ENCODE measurements at places on chromosomes 5 and 9. TPM values are rescaled to one million over a fixed set of nuclear protein-coding genes. Genes with fewer than 3 reads are reported as not detected.

Gene DDX4
- polyA plus RNA-seq: 0.34 TPM

Gene IL13
- polyA plus RNA-seq: not detected

Gene CBY3
- 0.18 TPM for polyA plus RNA-seq

Gene RAPGEF6
- 8.5 TPM for polyA plus RNA-seq

Gene MTMR12
- 11.3 TPM for polyA plus RNA-seq

Gene LPAR1
- polyA plus RNA-seq: 0.49 TPM

Gene RRAGA
- 164 TPM for polyA plus RNA-seq

Gene OR1L6
- polyA plus RNA-seq: not detected

Gene HTR1A
- not detected for polyA plus RNA-seq

Gene IL9
- not detected for polyA plus RNA-seq

Gene FAM163B
- not detected for polyA plus RNA-seq

Gene NR4A3
- polyA plus RNA-seq: 0.87 TPM

Gene IFNE
- not detected for polyA plus RNA-seq

Gene CHMP5
- polyA plus RNA-seq: 99.5 TPM

Gene ELAVL2
- polyA plus RNA-seq: 3.2 TPM

Gene ARAP3
- polyA plus RNA-seq: 1.4 TPM

Gene TERT
- not detected for polyA plus RNA-seq

Gene NEURL1B
- polyA plus RNA-seq: 4.6 TPM

Gene B4GALT7
- polyA plus RNA-seq: 31.6 TPM

Gene LRRC70
- 0.68 TPM for polyA plus RNA-seq

Gene BSPRY
- 2.1 TPM for polyA plus RNA-seq

Gene SLC23A1
- polyA plus RNA-seq: 0.06 TPM

Gene SLC34A3
- polyA plus RNA-seq: 0.24 TPM
